ENCODE measurements at places on chromosomes 7 and 10. TPM values are rescaled to one million over a fixed set of nuclear protein-coding genes. Genes with fewer than 3 reads are reported as not detected.

- no peak overlapping the region for H3K4me3 ChIP-seq
- no peak for DNase-seq
- H3K36me3 ChIP-seq, result no peaks in the 10 kb centered on the region
- H3K4me1 ChIP-seq, result no peaks in the 10 kb centered on the region
- no peaks in the 10 kb centered on the region for H3K27me3 ChIP-seq
- H3K27ac ChIP-seq, result no peak overlapping the region
Measured at GRCh38 chr7:38329340-38329739, 55.9 kb upstream of the TARP start.

DNA sequence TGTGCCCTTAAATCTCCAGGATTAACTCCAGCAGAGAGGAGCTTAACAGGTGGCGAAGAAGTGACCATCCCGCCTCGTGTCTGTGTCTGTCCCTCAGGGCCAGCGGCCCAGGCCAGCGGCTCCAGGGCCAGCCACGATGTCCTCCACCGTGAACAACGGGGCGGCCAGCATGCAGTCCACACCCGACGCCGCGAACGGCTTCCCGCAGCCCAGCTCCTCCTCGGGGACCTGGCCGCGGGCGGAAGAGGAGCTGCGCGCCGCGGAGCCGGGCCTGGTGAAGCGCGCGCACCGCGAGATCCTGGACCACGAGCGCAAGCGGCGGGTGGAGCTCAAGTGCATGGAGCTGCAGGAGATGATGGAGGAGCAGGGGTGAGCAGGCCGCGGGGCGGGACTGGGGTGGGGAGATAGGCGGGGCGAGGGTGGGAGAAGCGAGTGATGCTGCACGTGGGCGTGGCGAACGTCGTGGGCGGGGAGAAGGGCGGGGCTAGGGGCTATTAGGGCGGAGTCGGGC, 33.3 kb downstream of the SRRM3 start:
- peaks cover 3% of the 10 kb centered on the region for H3K4me1 ChIP-seq
- H3K27ac ChIP-seq, result no peak overlapping the region
- peaks cover 92% of the 10 kb centered on the region for H3K27me3 ChIP-seq

GRCh38 chr10:129970465-129971364, 6.6 kb upstream of the EBF3 start:
- H3K4me3 ChIP-seq, result no peak overlapping the region
- no peak overlapping the region for H3K27ac ChIP-seq
- H3K36me3 ChIP-seq, result no peaks in the 10 kb centered on the region
- no peaks in the 10 kb centered on the region for H3K4me1 ChIP-seq
- DNase-seq, result no peak

GRCh38 chr10:60511477-60512229, 122.0 kb upstream of the ANK3 start:
- no peaks in the 10 kb centered on the region for H3K27me3 ChIP-seq
- no peaks in the 10 kb centered on the region for H3K36me3 ChIP-seq
- H3K4me1 ChIP-seq, result no peaks in the 10 kb centered on the region
- H3K4me3 ChIP-seq, result no peak overlapping the region

GRCh38 chr10:56856569-56856968, 495.5 kb upstream of the ZWINT start:
- no peak overlapping the region for H3K27ac ChIP-seq
- no peak for DNase-seq
- H3K4me3 ChIP-seq, result no peak overlapping the region
- no peaks in the 10 kb centered on the region for H3K4me1 ChIP-seq

DNA sequence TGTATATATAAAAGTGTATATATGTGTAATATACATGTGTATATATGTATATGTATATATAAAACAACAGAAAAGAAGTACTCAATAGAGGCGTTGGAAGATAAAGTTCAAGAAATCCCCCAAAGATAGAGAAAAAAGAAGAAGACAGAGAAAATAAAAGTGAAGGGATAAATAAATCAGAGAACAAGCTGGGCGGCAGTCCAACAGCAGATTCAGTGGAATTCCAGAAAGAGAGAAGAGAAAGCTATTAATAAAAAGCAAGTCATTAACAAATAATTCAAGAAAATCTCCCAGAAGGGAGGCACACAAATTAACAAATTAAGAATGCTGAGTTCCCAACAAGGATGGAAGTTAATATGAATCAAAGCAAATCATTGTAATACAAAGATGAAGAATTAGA, 59.3 kb upstream of the RNF148 start:
- no peaks in the 10 kb centered on the region for H3K36me3 ChIP-seq
- H3K4me3 ChIP-seq, result no peak overlapping the region
- no peaks in the 10 kb centered on the region for H3K4me1 ChIP-seq

- no peaks in the 10 kb centered on the region for H3K4me1 ChIP-seq
- peaks cover 56% of the 10 kb centered on the region for H3K27me3 ChIP-seq
- DNase-seq, result no peak
- H3K36me3 ChIP-seq, result no peaks in the 10 kb centered on the region
Measured at GRCh38 chr10:97083228-97083829, 102.4 kb downstream of the SLIT1 start.

- H3K4me3 ChIP-seq, result no peak overlapping the region
- no peaks in the 10 kb centered on the region for H3K27me3 ChIP-seq
- DNase-seq, result no peak
- H3K36me3 ChIP-seq, result no peaks in the 10 kb centered on the region
- H3K4me1 ChIP-seq, result no peaks in the 10 kb centered on the region
Measured at GRCh38 chr7:50761713-50762112, 21.0 kb downstream of the GRB10 start.

- H3K4me3 ChIP-seq, result no peak overlapping the region
- no peaks in the 10 kb centered on the region for H3K27me3 ChIP-seq
- no peaks in the 10 kb centered on the region for H3K36me3 ChIP-seq
Measured at GRCh38 chr7:50285269-50285668, 19.2 kb upstream of the IKZF1 start.

DNA sequence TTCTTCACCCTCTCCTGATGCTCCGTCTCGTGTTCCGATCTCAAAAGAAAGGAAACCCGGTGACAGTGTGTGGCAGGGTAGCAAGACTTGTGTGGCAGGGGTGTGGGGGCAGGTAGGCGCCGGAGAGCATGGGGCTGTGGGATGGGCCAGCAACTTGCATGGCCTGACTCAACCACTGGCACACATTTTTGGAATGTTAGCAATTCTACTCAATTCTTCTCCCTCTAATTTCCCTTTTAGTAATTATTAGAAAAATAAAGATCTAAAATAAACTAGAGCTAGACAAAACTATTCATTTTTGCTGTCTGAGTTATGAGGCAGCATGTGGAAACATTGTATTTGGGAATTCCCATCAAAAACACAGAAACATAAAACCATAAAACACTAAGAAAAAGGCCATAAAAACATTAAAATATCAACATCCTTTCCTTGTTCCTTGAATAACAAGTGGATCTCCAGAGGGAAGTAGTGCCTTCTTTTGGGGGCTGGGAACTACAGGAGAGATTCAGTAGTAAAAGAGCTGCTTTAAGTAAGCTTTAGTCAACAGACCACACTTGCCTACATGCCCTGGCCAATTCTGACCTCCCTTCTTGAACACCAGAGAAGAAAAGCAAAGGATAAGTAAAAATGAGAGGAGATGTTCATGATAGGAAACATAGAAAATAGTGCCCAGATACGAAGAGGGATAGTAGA, 21.8 kb downstream of the SEMA3C start:
- no peak for DNase-seq
- H3K27me3 ChIP-seq, result no peaks in the 10 kb centered on the region
- no peak overlapping the region for H3K27ac ChIP-seq
- no peaks in the 10 kb centered on the region for H3K36me3 ChIP-seq

DNA sequence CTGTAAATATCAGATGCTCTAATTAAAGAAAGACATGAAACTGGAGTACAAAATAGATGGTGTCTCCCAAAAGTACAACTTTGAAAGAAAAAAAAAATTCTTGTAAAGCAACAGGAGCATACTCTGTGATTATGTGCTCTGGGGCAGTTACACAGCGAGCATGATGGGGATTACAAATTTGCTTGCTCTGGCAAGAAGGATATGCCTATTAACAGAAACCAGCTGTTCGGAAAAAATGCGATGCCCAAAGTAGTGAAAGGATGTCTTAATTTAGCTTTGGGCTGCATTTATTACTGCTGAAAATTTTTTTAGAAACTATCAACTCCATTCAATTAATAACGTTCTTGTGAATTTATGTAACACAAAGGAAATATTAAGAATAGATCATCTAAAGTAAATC, 256.9 kb upstream of the TPK1 start:
- H3K4me1 ChIP-seq, result no peaks in the 10 kb centered on the region

- no peak for DNase-seq
- H3K4me3 ChIP-seq, result no peak overlapping the region
- H3K27me3 ChIP-seq, result no peaks in the 10 kb centered on the region
Measured at GRCh38 chr7:107213193-107213788, 44.5 kb downstream of the HBP1 start.

DNA sequence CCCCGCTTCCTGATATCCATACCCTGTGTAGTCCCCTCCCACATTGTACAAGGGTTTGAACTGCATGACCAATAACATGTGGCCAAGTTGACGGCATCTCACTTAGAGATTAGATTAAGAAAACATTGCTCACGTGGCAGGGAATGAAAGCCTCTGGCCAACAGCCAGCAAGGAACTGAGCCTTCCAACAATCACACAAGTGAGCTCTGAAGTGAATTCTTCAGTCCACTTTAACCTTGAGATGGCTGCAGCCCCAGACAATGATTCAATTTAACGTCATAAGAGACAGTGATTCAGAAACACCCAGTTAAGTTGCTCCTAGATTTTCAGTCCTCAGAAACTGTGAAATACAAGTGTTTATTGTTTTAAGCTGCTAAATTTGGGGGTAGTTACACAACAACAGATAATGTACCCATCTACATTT, 165.9 kb upstream of the PLXNA4 start:
- no peak overlapping the region for H3K27ac ChIP-seq
- no peaks in the 10 kb centered on the region for H3K4me1 ChIP-seq
- no peaks in the 10 kb centered on the region for H3K27me3 ChIP-seq
- H3K4me3 ChIP-seq, result no peak overlapping the region
- no peaks in the 10 kb centered on the region for H3K36me3 ChIP-seq
- peak; percentile 73 for DNase-seq

The ADCY1 gene
- total RNA-seq, result 0.90 TPM

The INHBA gene
- total RNA-seq, result 8.0 TPM

The HMX2 gene
- not detected for total RNA-seq

The PILRA gene
- total RNA-seq, result 20.6 TPM

The ITGA8 gene
- 23.7 TPM for total RNA-seq

The CLDN3 gene
- 23.8 TPM for total RNA-seq

The ADCYAP1R1 gene
- total RNA-seq, result 0.92 TPM

Data from left lung (tissue), 14 donors.